Stimulated activated CD8-positive, alpha-beta memory T cell treated with anti-CD3 and anti-CD28 coated beads, Interleukin-12 subunit alpha, Interleukin-12 subunit beta, amount 100 ng/mL, for 4 hours (primary cell): ENCODE measurements at places on chromosomes 6 and 20.

DNA sequence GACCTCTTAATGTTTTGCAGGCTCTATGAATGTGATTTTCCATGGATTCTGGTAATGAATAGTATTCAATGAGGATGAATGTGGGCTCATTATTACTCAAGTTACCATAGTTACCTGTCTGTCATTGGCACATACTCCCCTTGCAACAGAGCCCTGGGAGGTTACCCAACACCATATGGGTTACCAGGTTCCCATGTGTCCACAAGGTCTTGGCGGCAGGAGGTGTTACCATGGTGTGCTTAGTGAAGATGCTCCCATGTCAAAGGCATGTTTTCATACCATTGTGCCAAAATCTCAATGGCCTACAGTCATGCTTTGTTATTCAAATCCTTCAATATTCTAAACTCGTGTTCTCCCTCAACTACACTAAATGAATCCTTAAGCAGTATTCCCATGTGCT is 232.5 kb downstream of the HDGFL1 start:
- DNase-seq = no peak

- DNase-seq = no peak
These were observed 96.5 kb upstream of the SCP2D1 start for GRCh38 chr20:18717062-18717461.

DNA sequence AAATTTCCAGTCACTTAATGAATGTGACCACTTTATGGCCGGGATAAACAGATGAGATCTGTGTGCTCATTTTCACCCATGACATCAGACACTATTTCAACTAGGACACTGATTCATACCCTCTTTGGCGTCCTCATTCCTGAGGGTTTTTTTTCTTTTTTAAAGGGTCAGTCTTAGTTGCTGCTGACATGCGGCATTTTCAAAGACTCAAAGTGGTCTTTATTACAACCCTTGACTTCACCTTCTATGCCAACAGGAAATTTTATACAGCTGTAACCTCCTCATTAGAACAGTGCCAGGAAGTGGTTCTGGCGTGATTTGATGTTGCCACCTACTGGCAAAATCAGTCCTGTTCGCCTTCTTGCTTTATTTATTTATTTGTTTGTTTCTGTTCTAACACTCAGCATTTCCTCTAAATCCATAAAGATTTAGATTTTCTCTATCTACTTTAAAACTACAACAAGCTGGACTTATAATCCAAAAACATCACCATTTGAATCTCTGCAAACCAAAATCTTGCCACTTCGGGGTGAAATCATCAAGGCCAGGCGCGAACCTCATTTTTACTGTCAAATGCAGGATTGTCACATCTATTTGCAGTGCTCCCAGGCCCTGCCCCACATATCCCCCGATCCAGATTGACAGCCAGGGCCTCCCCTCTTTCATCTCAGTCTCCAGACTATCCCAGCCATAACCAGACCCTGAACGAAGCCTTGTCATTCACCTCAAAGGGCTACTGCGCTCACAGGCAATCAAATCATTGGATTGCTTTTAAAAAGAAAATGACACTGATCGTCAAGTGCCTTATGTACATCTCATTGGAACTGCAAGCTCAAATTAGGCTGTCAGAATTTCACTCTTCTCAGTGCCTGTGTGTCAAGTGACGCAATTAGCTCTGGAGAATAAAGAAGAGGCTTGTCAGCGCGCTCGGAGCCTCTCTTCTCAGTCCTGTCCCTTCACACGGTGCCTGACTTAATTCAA is 77.5 kb downstream of the C6orf118 start:
- no peak for DNase-seq

GRCh38 chr20:2866236-2866635 is 7.0 kb upstream of the PTPRA start:
- no peak for DNase-seq

DNA sequence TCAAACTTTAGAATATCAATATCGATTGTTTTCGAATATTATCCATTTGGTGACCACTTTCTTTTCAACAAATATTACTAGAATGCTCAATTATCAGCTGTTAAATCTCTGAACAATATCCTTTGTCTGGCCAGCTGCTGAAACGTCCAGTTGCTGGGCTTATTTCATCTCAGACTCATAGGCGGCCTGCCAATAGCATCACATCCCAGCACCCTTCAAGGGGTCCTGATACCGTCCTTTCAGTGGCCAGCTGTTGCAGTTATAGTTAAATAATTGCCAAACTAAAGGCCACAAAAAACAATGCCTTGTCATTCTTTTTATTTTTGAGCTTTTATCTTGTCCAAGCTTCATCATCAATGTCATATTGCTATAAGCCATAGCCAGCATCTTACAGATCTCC is 1006.8 kb upstream of the MANEA start:
- DNase-seq = no peak

DNA sequence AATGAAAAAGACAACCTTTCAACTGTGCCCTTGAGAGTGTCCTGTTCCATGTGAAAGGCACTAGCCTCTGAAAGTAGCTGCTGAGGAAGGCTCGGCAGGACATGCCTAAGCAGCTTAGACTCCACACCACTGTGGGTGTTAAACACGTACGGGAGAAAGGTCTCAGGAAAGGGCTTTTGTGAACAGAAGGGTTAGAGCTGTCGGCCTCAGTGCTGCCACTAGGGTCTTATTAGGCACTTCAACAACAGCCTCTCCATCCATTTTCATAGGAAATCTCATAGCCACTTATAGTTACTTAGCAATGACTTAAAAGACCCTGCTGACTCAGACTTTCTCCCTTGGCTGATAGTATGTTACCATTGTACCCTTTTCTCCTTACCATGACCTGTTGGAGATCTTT is 662.8 kb downstream of the TBC1D32 start:
- no peak for DNase-seq

GRCh38 chr6:105849746-105850145 is 236.4 kb upstream of the PRDM1 start:
- DNase-seq = no peak

- DNase-seq = peak; percentile 61
These were observed 35.4 kb upstream of the MAPK13 start for GRCh38 chr6:36094753-36095496.
